CD4-positive, alpha-beta T cell treated with Interleukin-10 for 1 hour (primary cell): ENCODE measurements at places on chromosomes 16 and 17.

DNA sequence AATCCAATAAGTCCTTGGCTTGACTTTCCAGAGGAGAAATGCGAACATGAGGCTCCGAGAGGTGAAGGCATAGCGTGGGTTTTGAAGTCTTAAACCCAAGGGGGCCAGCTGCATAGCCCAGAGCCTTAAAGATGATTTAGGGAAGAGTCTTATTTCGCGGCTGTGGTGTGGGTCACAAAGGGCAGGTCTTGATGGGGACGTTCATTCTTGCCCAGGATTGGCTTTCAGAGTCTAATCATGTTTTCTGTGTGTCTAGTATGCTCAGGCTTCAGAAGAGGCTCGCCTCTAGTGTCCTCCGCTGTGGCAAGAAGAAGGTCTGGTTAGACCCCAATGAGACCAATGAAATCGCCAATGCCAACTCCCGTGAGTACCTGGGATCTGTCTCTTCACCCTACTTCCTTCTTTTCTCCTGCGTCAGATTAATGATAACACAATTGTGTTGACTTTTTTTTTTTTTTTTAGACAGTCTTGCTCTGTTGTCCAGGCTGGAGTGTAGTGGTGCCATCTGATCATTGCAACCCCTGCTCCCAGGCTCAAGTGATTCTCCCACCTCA, 951 bp downstream of the RPL19 start:
- no peak for DNase-seq

- DNase-seq, result no peak
Observed at GRCh38 chr17:28839221-28839620, 3.4 kb downstream of the FAM222B start.

DNA sequence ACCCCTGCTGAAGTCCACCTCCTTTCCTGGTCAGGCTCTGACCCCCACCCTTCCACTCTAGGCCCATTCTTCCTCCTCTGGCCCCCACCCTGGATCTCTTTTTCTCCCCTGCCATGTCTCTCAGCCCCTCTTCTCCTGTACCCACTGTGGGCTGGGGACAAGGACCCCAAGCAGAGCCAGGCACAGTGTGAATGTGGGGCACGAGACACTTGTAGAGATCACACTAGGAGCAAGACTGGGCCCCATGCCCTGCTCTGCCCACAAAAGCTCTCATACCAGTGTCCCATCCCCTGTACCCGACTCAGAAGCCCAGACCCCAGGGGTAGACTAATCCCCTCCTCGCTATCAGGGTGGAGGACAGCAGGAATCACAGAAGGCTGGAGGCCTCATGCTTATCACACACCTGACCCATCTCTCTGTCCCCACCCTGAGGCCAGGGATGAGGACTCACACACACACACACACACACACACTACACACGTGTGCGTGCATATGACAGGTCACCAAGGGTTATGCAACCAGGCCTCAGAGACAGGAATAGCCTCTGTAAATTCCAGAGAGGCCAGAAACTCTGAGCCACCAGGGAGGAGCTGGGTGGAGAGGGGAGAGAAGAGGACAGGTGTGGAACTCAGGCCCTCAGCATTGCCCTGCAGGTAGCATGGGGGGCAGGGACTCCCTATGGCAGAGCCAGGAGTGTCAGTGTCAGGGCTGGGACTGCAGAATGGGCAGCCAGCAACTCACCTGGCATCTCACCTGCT, 21.1 kb downstream of the ARHGAP27 start:
- no peak for DNase-seq

DNA sequence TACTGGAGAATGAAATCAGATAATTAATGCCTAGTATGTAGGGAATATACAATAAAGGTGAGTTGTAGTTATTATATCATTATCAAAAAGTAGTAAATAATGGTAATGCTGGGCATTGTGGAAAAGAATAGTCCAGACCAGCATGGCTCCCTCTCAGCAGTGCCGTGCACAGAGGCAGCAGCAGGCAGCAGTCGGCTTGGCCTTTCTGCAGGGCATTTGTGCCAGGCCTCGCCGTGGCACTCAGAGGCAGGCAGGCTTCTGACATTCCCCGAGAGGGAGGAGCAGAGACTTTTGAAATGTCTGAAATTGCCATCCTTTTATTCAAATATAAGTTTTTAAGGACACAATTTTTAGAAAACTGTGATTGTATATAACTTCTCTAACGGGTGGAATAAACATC, 15.0 kb downstream of the KIAA0513 start:
- no peak for DNase-seq

DNA sequence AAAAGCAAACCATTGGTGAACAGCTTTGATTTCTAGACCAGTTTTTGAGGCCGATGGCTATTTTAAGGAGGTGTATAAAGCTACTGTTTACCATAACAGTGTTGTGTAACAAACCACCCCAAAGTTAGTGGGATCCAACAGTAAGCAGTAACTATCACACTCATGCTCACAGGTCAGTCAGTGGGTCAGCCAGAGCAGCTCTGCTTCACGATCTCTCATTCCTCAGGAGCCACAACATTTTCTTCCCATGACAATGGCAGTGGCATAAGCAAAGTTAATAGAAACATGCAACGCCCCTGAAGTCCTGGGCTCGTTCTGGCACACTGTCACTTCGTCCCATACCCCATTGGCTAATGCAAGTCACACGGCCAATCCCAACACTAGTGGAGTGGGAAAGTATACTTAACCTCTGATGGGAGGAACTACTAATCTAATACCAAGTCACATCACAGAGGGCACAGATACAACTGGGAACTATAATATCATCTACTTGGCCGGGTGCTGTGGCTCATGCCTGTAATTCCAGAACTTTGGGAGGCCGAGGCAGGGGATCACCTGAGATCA, 28.0 kb upstream of the B4GALNT2 start:
- no peak for DNase-seq

- DNase-seq, result peak; percentile 55
Observed at GRCh38 chr16:13923703-13924298, 3.8 kb downstream of the ERCC4 start.

- peak; percentile 91 for DNase-seq
Observed at GRCh38 chr17:76515274-76515949, 14.2 kb upstream of the RHBDF2 start.

GRCh38 chr16:10575506-10576130, 4.8 kb downstream of the EMP2 start:
- DNase-seq, result no peak

- no peak for DNase-seq
Observed at GRCh38 chr17:382644-383533, 30.3 kb upstream of the RPH3AL start.

DNA sequence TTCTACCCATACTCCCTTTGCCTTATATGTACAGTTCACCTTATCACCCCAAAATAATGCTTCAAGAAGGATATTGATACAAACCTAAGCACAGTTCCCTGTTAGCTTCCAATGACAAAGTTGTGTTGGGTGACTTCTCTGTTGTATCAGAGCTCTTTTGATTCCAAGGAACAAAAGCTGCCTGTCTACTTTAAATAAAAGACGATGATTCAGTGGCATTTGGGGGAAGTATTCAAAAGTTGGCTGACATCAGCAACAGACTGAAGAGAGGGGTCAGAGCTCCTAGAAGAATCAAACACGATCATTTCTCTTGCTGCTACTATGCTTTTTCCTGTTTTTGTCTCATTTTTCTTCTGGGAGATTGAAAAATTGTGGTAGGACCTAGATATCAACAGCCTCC, 69.4 kb upstream of the CA10 start:
- no peak for DNase-seq

- no peak for DNase-seq
Observed at GRCh38 chr16:52398021-52398420, 148.9 kb downstream of the TOX3 start.
